ENCODE measurements at places on chromosomes 11 and 22.

DNA sequence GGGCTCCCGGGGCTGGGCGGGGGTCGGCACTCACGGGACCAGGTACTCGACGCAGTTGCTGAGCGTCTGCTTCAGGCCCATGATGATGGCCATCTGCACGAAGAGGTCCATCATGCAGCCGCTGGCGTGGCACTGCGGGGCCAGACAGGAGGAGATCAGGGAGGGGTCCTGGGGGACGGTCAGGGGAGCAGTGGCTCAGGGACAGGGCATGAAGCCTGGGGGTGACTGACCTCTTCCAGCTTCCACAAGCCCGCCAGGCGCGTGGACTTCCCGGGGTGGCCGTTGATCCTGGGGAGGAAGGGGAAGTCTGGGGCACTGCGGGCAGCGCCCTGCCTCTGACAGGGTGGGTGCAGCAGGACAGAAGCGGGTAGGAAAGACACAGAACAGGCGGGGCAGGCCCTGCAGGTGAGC lies 6.1 kb upstream of the SIGIRR start:
- no peak for DNase-seq

DNA sequence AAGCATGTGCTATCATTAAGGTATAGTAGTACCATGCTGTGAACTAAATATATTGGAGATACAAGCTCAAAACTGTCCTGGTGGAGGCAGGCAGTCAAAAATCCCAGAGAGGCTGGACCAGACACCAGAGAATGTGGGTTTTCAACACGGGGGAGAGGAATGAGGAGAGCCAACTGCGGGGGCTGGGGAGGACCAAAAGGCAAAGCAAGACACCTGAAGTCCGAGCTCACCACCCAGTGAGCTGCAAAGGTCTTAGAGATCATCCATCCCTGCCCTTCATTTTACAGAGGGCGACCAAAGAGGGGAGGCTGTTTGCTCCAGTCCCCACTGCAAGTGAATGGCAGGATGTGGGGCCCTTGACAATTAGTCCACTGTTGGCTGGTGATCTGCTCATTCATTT lies 10.0 kb downstream of the RIBC2 start:
- DNase-seq: no peak

DNA sequence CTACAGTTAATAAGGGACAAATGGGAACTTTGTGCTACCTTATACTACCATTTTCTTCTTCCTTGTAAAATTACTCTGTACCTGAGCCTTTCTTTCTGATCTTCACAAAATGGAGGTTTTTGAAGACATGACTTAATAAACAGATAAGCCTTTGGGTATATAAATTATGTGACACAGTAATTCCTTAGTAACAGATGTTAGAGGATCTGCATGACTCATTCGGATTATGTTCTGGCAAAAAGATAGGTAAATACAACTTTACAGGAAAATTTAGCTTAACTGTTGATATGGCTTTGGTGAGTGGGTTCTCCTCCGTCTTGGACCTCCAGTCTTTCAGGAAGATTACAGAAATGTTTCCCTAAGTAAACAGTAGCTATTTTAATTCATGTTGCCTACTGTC lies 61.8 kb downstream of the BID start:
- no peak for DNase-seq

- no peak for DNase-seq
Observed at GRCh38 chr11:50186146-50186545, 153.5 kb downstream of the OR4C45 start.

GRCh38 chr11:129417458-129417857 lies 41.8 kb downstream of the BARX2 start:
- no peak for DNase-seq

Measured in omental fat pad (tissue), 4 donors.